ENCODE measurements at places on chromosomes 2 and 18.
A peak's percentile ranks its signal among the peaks of the same experiment; 100 is the strongest.

DNA sequence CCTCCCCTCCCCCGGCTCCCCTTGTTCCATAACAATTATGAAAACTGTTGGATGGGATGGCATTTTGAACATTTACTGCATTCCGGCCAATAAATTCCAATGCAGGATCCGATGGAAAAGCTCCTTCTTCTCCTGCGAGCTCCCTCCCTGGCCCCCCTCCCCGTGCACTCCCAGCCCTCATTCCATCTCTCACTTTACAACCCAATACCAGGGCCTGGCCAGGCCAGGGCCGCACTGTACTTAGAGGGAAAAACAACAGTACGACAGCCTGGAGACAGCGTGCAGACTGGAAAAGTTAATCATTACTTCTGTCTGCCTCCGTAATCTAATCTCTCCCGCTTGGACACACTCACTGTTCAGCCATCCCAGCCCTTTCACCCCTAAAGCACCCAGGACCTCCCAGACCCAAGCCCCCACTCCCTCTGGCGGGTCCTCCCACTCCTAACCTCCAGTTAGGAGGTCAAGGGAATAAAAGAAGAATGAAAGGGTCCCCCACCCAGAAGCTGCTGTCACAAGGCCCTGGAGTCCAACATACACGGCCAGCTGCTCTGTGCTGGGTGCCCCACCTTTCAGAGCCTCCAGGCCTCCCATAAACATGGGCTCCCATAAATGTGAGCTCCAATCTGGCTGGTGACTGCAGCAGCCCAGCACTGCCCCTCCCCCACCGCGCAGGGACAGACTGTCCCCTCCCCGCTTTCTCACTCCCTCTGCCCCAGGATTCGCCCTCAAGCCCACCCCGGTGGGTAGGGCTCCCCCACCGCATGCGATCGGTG, 20.6 kb downstream of the SMAD7 start:
- no peak for DNase-seq

GRCh38 chr2:160474319-160474645, 19.3 kb downstream of the RBMS1 start:
- DNase-seq = peak; percentile 34

GRCh38 chr2:21006423-21007128, 37.3 kb downstream of the APOB start:
- no peak for DNase-seq

DNA sequence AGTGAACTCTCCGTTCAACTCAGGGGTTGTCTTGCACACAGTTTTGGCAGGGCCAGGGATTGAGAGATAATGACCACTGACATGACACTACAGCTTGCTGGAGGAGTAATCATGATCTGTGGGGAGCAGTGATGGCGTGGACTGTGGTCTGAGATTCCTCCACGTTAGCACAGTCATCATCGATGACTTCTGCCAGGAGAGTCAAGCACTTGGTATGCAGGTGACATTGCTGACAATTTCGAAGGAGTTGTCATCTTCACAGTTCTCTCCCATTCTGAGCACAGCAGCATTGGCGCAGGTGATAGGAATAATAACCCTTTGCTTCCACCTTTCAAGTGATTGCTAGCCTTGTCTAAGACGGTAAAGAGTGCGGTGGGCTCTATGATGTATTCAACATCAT, 79.8 kb downstream of the SGPP2 start:
- DNase-seq = no peak

DNA sequence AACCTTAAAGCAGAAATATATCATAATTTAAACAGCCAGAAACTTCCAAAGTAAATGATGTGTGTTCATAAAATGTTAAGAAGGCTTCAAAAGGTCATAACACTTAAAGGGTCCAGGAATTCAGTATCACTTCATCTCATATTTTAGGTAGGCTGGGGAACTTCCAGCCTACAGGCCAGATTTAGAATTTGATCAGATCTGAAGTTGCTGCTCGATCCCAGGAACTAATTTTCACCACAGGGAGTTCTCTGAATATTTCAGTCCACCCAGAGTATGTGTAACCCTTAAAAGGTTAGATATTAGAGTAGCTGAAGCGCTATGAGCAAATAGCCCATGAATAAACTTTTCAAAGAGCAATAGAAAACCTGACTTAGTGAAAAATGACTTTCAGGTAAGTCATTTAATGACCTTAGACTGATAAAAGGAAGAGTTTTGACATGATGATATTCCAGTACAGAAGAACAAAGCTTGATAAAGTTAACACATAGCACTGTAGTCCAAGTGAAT, 1.7 kb downstream of the WIPF1 start:
- peak; percentile 51 for DNase-seq

DNA sequence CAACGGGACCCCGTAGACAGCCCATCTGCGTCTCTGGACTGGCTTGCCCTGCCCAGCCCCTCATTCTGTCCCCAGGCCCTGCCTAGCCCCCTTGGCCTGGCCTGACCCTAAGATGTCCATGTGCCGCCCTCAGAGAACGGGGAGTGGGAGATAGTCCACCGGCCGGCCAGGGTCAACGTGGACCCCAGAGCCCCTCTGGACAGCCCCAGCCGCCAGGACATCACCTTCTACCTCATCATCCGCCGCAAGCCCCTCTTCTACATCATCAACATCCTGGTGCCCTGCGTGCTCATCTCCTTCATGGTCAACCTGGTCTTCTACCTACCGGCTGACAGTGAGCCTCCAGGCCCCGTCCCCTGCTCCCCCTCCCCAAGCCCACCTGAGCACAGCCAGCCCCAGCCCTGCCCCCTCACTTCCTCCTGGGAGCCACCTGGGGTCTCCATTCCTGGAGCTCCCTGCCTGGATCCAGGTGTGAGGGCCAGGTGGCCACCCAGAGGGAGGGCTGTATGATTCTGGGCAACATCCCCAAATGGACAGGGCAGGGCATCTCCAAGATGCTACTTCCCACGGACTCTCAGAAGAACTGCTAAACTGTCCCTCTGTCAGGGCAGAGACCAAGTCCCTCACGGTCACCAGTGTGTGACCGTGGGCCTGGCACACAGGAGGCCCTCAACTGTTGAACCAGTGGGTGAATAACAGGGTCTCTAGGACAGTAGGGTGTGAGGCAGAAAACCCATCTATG, 4.0 kb downstream of the CHRND start:
- no peak for DNase-seq

DNA sequence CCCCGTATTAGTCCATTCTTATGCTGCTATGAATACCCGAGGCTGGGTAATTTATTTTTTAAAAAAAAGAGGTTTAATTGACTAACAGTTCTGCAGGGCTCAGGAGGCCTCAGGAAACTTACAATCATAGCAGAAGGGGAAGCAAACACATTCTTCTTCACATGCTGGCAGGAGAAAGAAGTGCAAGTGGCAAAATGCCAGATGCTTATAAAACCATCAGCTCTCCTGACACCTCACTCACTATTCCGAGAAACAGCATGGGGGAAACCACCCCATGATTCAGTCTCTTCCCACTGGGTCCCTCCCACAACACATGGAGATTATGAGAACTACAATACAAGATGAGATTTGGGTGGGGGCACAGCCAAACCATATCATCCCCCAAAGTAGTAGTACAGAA, 2148.5 kb upstream of the PIK3C3 start:
- DNase-seq = no peak

GRCh38 chr2:161119483-161119882, 40.7 kb upstream of the TANK start:
- DNase-seq = no peak

DNA sequence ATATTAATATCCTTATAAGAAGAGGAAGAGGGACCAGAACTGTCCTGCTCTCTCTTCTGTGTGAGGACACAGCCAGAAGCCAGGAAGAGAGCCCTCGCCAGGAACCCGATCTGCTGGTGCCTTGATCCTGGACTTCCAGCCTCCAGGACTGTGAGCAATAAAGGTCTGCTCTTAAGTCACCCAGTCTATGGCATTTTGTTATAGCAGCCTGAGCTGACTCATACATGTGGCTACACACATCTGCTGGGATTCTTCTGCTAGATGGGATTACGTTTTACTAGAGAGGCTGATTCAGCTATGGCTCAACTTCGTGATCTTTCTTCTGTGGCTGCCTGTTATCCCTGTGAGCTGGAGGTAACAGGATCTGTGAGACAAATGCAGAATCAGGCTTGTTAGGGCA, 29.6 kb downstream of the ARL4C start:
- DNase-seq = no peak

- DNase-seq = peak; percentile 26
Observed at GRCh38 chr2:189798312-189799029, 14.2 kb downstream of the PMS1 start.

DNA sequence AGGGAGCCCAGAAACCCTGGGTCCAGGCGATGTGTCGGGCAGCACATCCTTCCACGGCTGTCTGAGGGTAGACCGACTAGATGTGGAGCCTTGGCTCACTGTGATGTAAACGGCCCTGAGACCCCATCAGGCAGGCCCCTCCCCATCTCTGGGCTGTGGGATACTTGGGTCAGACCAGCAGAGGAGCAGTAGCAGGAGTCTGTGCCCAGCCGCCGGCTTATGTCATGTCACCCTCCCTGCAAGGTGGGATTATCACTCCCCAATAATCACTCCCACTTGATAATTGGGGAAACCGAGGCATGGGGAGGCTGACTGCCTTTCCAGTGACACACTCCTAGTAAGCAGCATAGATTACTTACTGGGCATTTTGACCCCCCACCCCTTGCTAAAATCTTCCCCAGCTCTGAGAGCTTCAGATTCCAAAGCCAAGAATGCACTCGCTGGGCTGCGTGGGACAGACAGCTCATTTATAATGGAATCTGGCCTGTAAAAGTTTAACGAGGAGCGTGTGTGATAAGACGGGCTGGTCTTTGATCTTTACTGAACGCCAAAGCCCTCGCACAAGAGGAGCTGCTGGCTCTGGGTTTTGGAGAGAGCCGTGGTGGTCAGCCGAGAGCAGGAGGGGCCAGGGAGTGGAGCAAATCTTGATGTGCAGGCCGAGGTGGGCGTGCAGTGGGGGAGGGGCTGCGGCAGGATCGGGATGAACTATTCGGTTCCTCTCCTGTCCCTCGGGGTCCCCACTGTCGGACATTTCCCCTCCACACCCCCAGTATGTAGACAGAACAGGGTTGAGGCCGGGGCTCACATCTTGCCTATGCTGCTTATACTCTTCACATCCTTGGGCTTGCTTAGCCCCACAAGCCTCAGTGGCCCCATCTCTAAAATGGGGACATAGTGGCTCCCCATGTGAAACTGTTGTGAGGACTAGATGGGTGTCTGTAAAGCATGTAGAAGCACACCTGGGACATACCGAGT, 200.0 kb downstream of the GLI2 start:
- DNase-seq = no peak

DNA sequence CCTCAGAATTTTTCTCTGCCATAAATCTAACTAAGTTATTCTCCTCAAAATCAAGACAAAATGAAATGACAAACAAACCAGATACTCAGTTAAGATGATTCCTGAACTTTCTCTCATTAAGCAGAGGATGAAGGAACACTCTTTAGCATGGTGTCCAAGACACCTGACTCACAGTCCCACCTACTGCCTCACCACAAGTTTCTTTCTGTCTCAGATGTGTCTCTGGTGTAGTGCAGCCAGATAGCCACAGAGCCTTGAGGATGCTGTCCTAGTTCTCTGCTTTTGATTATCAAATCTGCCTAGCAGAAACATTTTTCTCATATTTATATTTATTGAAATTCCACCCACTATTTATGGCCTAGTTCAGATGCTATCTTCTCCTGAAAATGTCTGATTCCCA, 103.6 kb upstream of the TMEM200C start:
- DNase-seq = no peak

DNA sequence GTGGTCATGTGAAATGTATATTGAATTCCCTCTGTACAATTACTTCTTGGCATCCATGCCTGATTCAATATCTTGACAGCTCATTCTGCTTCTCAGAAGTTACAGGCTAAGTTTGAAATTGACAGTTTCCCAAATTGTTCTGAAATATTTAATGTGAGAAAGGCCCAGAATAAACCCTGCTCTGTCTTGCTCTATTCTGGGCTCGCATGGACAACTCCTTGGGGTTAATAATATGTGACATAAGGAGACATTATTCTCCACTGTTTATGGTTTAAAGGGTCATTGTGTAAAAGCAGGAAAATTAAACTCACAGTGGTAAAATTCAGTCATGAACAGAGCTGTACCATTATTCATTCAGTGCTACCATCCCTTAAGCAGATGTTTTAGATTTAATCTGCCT, 160.7 kb upstream of the CNTNAP5 start:
- DNase-seq = no peak

DNA sequence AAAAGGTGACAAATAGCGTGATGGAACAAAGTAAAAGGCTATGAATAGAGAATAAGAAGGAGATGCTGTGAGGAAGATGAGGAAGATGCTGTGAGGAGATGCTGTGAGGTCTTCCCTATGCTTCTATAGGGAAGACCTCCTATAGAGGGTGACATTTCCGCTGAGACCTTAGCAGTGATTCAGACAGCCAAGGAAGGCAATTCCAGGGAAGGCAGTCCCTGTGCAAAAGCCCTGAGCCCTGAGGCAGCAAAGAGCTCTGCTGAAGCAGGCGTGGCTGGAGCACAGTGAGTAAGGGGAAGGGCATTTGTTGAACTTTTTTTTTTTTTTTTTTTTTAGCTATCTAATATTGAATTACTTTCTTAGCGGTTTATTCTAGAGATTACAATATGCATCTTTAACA, 142.7 kb upstream of the FOSL2 start:
- DNase-seq = no peak

DNA sequence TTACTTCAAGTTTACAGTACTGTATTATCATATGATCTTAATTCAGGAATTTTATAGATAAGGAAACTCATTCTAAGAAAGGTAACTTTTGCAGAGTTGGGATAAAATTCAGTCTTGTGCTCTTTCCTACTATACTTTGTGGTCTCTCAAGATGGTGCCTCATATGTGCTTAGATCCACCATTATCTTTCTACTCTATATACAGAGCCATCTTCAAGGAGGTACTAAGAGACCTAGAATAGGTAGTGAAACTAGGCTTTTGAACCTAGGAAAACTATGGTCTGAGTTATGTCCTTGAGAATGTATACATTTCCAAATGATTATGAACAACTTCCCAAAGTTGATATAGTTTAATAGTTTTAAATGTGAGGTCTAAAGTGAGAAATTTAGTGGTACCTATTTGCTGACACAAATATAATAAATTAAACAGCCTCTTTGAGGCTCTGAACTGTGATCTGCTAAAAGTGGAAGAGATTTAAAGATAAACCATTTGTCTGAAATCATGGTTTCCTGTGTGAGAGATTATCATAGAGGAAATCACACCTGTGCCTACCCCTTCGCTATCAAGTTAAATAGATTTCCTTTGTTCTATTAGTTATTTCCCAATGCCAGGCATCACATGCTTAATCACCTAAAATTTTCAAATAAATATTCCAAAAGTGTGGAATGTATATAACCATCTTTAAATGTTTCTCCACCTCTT, 27.2 kb downstream of the ACAA2 start:
- peak; percentile 49 for DNase-seq

- peak; percentile 48 for DNase-seq
Observed at GRCh38 chr2:212777020-212777491, 238.5 kb upstream of the ERBB4 start.

Data from CD4-positive, alpha-beta T cell treated with Interleukin-4 for 4 hours (primary cell).